ENCODE measurements at places on chromosomes 5 and 9.

GRCh38 chr9:2723376-2724065 is 6.2 kb downstream of the KCNV2 start:
- no peak for DNase-seq

GRCh38 chr9:117315236-117315635 is 99.6 kb downstream of the ASTN2 start:
- DNase-seq, result no peak

- no peak for DNase-seq
Measured at GRCh38 chr5:178642351-178642909, 15.6 kb upstream of the CLK4 start.

DNA sequence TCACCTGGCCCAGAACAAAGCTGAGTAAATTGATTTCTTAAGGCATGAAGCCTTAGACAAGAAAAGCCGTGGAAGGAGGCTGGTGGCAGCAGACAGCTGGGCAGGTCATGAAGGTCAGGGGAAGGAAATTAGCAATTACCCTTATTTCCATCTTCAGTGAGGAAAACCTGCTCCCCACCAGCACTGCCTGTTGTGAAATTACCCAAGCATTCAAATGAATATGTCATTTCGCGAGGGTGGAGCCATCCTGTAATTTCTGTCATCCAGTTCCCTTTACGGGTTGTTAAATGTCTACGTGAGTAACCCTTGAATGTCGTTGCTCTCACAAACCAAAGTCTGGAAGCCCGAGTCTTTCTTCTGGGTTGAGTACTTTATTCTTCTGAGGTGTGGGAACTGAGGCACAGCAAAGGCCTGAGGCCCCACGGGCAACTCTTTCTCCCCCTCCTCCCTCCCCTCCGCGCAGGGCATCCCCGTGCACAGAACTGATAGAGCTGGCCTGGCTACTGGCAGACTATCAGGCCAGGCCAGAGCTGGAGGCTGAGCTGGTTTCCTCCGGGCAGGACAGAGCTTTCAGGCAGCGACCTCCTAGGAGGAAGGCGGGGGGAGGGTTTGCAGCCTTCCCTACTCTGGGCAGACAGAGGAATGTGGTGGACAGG is 22.0 kb upstream of the AK3 start:
- DNase-seq, result no peak

GRCh38 chr9:122371846-122372245 is 1.0 kb downstream of the PTGS1 start:
- no peak for DNase-seq

- no peak for DNase-seq
Measured at GRCh38 chr5:9126490-9126889, 419.4 kb downstream of the SEMA5A start.

GRCh38 chr5:148012801-148013200 is 51.0 kb upstream of the SPINK5 start:
- DNase-seq, result no peak

DNA sequence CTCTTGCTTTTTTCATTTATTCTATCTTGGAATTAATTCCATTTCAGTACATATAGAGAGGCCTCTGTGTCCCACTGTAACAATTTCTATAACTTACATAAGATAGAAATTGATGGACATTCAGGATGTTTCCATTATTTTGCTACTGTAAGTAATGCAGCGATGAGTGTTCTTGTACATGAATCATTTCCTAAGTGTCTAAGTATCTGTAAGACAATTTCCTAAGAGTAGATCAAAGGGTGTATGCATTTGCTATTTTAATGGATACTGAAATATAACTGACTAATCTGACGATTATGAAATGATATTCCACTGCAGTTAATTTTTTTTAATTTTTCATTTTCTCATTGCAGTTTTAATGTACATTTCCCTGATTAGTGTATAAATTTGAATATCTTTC is 23.0 kb upstream of the RBM22 start:
- no peak for DNase-seq

DNA sequence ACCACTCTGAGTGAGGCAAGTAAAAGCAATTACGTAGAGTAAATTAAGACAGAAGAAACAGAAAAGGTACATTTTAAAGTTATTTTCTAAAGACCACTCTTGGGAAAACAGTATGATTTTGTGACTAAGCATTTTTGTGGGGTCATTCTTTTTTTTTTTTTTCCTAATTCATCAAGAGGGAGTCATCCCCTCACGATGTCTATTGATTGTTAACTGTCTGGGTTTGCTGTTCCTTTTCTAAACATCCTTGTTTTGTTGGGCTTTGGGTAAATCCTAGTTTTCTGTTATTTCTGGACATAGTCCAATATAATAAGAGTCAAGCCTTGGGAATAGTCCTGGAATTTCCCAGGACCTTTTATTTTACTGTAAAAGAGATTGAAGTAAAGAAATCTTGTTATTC is 63.8 kb downstream of the ANKRD55 start:
- no peak for DNase-seq

DNA sequence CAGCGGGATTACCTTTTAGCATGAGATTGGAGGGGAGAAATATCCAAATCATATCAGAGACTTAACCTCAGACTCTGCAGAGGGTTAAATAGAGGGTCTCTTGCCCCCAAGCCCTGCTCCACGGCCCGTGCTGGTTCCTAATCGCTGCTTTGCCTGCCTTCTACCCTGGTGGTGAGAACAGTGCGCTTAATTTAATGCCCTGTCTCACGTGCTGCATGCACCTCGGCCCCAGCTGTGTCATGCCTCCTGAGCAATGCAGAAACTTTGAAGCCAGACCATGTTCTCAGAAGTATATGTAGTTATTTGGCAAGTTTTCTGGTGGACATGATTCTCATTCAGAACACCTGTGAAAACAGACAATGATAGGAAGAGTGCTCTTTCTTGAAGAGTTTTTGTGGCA is 1.4 kb downstream of the OTULIN start:
- DNase-seq, result peak; percentile 22

- no peak for DNase-seq
Measured at GRCh38 chr5:73960426-73960825, 334.4 kb downstream of the ARHGEF28 start.

- DNase-seq, result no peak
Measured at GRCh38 chr5:84673785-84674184, 289.1 kb upstream of the EDIL3 start.

DNA sequence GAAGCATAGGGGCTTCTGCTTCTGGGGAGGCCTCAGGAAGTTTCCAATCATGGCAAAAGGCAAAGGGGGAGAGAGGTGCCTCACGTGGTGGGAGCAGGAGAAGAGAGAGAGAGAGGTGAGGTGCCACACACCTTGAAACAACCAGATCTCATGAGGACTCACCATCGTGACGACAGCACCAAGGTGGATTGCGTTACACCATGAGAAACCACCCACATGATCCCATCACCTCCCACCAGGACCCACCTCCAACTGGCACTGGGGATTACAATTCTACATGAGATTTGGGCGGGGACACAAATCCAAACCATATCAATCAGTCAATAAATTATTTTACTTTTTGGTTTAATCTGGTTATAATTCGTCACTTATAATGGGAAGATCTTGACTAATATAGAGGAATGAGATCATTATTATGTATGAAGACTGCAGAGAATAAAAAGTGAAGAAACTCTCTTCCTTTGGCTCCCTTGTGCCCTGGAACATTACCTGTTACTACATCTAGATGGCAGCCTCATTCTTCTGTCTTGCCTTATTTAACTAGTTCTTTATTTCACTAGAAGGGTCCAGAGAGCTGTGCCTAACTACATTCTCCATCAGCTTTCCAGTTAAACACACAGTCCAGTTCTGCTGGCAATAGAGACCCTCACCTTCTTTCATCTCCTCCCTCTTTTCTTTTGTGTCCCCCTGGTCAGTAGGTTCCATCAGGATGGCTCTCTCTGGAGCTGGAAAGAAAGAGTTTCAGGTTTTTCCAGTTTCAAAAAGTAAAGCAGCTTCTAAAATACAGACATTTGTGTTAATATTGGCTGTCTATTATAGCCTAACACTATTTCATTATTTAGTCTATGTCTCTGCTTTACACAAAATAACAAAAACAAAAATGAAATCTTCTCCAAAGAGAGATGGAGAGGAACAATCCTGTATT is 21.7 kb upstream of the SPINK7 start:
- DNase-seq, result peak; percentile 1

GRCh38 chr5:1799110-1799601 is 481 bp downstream of the MRPL36 start:
- DNase-seq, result no peak

- no peak for DNase-seq
Measured at GRCh38 chr5:154078272-154078671, 39.5 kb downstream of the MFAP3 start.

DNA sequence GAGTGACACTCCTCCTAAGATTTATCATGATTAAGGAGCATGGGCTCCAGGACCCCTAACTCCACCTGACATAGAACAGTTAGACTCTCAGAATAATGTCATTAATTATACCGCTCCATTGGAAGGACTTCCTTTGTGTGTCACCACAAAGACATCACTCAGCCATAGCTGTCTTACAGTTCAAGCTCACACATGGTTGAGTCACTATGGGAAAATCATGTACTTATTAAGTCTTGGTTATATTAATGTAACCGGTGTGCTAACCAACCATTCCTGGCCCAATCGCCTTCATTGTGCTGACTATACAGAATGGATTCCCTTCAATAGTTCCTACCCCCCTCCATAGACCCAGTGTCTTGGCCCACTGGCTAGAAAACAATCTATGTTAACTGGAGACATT is 10.9 kb upstream of the MCCC2 start:
- no peak for DNase-seq

DNA sequence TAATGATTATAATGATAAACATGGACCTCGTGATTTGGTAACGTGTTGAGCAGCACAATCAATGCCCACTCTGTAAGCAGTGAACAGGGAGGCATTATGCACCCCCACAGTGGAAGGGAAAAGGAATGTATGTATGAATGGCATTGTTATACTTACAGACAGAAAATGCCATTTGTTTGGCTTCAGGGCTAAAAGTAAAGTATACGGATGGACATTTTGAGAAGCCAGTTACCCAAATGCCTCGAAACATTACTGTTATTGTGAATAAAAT is 260.2 kb upstream of the PPP1R2B start:
- DNase-seq, result no peak

DNA sequence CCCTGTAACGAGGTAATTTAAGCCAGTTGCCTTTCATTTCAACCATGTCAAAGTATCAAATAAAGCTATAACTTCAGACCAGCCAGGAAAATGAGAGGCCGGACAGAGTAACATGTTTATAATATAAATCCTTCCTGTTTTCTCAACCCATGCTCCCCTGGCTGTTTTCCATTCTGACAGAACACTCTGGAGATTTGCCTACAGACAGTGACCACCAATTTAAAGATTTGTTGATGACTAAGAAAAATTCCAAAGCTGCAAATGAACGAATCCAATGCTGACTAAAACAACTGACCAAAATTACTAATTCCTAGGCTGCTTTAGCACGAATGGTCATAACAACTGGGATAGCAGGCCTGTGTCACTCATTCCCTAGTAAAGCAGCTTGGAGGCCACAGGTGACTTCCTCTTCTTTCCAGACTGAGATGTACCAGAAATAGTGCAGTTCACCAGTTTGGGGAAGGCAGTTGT is 141.4 kb downstream of the AOPEP start:
- DNase-seq, result no peak

GRCh38 chr5:39200081-39200480 is 19.3 kb downstream of the FYB1 start:
- DNase-seq, result no peak

- DNase-seq, result no peak
Measured at GRCh38 chr5:138632900-138633489, 57.8 kb upstream of the HSPA9 start.

GRCh38 chr9:110248361-110248760 is 7.9 kb downstream of the TXN start:
- DNase-seq, result no peak

DNA sequence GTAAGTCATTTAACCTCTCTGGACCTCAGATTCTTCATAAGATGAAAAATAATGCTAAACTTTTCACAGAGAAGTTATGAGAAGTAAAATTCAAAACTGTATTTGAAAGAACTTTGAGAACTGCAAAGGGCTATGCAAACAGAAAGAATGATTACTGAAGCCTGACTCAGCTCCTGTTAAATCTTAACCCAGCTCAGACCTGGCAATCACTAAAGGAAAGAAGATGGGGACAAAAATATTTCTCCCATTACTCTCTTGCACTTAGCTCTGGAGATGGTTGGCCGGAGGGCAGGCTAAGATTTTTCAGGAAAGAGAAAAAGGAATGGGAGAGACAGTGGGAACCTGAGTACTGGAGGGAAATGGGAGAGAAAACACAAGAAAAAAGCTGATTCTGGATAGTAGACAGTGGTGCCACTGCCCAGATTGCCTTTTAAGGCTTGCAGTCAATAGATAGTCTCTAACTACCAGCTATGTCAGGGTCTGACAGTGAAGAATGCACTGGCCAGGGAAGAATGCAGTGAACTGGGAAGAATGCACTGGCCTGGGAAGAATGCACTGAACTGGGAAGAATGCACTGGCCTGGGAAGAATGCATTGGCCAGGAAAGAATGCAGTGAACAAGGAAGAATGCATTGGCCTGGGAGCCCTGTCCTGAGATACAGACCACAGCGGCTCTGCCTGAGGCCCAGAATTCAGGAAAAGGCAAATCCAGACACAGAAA is 25.2 kb upstream of the CEMIP2 start:
- no peak for DNase-seq

DNA sequence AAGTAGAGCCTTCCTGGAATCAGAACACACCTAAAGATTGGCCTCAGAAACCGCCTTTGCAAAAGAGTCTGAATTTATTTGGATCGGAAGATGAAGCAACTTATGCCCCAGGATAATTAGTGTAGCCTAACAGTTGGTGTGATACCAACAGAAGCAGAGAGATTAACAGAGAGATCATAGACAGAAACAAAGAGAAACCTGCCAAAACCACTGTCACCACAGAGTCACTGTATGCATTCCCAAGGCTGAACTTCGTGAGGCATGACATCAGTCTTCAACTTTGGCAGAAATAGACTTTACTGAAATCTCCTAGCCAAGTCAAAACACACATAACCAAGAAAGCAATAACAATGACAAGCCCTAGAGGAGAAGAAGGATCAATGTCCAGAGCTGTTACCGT is 361.8 kb downstream of the ELAVL2 start:
- DNase-seq, result no peak

DNA sequence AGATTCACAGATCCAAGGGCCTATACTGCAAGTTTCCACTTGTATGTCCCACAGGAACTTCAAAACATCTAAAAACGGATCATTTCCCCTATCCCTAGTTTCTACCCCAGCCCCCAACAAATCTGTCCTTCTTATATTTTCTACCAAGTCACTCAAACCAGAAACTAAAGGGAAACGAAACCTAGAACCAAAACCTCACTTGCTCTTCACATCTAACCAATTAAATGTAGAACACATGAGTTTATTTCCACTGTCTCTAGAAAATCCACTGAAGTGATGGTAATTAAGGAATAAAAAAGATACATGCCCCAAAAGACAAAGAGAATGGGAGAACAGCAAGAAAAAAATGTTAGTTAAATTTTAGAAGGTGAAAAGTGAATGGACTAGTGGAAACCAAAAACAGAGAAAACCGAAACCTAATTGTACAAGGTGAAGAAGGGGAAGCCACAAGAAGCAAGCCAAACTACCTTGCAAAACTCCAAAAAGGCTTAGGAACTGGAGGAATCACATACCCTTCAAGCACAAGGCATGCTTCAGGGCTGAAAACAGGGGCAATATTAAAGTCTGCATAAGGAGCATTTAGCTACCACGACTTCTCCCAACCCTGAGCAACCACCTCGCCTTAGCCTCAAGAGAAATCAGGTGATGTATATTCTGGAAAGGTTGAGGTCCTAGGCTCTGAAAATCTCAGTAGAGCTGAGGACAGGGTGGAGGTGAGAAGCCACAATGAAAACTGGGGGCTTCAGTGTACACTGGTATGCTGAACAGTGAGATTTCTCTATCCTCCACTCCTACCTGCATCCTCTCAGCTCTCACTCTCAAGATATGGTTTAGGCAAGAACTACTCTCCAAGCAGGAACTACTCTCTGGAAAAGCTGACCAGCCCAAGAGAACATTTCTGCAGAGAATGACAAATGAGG is 11.1 kb downstream of the SMU1 start:
- DNase-seq, result no peak

Measured in NCI-H446 treated with DMSO at 0.1 percent for 48 hours (cell line).